ENCODE measurements at places on chromosomes 2 and 18.

DNA sequence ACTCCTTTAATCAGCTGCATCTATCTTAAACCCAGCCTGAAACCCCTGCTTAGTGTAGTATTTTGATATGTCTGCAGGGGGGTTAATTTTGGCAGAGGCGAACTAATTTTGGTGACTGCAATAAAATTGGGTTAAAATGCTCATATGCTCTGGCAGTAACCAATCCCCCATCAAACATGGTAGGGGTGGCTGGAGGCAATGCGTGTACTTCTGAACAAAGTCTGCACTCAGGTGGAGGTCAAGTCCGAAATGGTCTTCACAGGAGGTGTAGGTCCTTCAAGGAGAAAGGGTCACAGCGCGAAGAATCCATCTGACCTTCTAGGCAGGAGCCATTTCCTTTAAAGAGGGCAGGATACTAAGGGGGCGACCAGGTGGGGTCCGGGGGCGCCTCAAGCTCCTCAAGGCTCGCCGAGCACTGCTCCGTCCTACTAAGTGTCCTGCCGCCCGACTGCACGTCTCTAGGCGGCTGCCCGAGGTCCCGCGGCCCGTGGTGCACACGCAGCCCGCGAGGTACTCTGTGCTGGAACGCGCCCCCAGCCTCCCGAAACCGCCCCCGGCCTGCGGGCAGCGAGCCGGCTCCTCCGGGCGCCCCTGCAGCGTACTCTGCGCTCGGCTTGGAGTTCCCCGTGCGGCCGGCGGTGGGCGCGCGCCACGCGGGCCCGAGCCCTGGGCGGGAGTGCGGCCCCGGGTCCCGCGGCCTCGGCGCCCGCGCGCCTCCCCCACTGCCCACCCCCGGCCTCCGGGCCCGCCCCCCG lies 1.7 kb upstream of the LDLRAD4 start:
- DNase-seq, result no peak

- DNase-seq, result no peak
Measured at GRCh38 chr2:74532222-74532621, 2.5 kb downstream of the HTRA2 start.

DNA sequence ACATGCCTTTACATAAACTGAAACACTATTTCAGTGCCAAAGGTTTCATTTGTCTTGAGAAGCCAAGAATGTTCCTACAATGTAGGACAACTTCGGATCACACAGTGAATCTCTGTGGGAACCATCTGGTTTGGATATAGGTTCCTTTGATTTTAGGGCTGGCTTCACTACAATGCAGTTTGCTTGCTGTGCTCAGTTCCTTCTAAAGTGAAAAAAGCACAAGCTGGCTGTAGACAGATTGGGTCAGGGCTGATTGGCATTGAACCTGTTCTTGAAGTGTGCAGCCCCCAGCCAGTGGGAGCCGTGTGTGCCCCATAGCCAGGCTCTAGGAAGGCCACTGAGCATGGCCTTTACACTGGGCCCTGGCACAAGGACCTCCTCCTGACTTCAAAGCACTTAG lies 167.9 kb upstream of the HNRNPA3 start:
- DNase-seq, result no peak

DNA sequence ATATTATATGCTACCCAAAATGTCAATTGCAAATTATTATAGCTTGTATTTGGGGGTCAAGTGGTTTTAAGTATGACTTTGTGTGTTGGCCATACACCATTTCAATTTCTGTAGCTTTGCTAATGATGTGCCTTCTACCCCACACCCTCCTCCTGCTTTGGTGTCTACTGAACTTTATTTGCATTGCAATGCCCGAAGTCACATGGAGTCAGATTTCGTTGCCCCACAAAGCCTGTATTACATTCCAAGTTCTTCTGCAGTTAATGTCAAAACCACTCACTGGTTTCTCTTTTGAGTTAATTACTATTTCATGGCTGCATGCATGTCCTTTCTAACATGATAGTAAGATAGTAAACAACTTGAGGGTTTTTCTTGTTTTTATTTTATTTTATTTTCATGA lies 528.9 kb downstream of the RIT2 start:
- DNase-seq, result no peak

DNA sequence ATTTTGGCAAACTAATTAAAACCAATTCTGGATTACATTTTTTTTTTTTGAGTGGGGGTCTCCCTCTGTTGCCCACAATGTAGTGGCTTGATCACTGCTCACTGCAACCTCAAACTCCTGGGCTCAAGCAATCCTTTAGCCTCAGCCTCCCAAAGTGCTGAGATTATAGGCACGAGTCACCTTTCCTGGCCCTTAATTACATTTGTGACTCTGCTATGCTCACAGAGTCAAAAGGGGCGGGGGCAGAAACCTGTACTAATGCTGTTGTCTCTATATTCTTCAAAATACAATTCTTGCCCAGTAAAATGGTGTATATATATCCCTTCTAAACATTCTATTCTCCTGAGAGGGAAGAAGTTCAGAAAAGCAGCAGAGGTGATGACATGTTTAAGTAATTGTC lies 23.2 kb downstream of the PRKD3 start:
- DNase-seq, result no peak

DNA sequence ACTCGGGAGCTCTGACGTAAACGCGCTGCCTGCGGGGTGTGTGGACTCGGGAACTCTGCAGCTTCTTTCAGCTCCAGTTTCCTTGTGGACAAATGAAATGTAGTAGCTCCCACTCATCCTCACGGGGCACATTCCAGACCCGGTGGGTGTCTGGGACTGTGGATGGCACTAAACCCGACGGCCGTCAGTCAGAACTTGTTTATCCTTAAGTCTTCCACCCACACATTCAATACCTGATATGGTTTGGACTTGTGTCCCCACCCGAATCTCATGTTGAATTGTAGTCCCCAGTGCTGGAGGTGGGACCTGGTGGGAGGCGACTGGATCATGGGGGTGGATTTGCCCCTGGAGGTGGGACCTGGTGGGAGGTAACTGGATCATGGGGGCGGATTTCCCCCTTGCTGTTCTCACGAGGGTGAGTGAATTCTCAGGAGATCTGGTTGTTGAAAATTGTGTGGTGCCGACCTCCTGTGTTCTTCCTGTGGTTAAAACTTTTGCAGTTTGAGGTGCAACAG lies 81.2 kb upstream of the SNTG2 start:
- DNase-seq, result no peak

All from CD8-positive, alpha-beta memory T cell (primary cell).